ENCODE measurements at places on chromosomes 5 and 9.

GRCh38 chr5:172574871-172575223, 66.2 kb upstream of the NEURL1B start:
- DNase-seq = no peak

- DNase-seq = no peak
Measured at GRCh38 chr9:33927694-33928093, 110.7 kb downstream of the UBE2R2 start.

DNA sequence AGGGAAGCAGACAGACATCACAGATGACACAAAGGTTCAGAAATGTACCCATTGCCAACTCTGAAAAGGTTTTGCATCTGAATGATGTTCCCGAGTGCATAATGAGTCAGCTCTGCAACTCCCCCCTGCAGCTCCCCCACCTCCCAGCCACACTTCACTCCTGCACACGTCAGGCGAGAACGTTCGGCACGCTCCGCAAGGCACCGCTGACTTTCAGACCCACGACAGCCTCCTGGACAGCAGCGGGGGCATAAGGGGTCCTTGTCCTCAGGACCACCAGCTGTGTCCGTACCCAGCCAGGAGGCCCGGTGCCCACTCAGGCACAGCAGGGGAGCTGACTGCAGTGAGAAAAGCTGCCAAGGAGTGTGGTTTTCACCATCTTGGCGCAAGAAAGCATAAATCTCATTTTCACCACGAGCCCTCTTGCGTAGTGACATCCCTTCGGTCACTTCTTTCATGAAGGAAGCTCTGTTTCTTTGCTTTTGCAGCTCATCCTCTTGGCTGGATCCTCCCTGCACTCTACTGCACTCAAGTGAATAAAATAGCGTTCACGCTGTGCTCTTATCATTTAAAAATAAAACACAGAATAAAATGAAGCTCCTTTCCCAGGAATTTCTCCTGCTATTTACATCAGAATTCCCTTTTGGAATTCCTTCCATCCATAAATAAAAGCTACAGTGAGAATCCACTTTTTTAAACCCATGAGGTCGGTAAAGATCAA, 9.9 kb downstream of the GFPT2 start:
- no peak for DNase-seq

DNA sequence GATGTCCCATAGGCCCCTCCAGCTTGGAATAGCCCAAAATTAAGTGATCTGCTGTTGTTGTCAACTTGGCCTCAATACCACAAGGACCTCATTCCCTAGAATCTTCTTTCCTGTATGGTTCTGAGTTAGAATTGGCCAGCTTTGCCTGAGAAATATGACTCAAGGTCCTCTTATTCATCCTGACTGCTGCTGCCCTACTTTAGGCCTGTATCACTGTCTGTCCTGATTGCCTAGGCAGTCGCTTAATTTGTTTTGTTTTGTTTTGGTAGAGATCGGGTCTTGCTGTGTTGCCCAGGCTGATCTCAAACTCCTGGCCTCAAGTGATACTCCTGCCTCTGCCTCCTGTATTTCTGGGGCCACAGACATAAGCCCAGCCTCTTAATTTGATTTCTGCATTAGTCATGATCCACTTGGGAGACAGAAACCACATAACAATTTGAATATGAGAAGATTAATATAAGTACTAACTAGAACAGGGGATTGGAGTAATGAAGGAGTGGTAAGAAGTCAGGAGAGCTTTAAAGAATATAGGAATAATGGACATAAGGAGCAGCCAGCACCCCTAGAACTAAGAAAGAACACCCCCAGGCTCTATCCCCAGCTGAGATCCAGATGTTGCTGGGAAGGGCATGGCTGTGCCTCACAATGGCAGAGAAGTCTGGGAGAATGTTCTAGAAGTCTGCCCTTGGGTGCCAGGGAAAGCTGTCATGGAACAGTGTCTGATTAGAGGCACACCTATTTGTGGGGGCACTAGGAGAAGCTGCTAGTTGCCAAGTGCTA, 4.6 kb downstream of the TEX53 start:
- DNase-seq = no peak

DNA sequence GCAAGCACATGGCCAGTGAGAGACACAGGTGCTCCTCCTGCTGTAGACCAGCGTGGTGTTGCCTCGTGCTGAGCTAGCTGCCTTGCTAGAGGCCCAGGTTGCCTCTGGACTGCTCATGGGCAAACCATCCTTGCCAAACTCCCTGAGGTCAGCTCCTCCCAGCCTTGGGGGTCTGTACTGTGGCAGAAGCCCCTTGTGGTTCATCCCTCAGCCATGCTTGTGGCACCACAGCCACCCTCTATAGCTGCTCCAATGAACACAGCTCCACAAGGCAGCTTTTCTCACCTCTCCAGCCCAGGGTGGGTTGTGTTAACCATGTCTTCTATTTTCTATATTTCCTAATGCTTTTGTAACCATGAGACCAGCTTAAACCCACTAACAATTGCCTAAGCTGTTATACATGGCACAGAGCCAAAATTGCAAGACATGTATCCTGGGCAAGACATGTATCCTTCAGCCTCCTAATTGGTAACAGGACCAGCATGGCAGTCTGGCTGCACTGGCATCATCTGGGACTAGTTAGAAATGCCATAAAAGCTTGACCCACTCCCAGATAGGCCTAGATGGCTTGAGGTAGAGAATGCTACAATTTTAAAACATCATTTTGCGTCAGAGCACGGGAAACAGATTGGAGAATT, 183.1 kb upstream of the S1PR3 start:
- DNase-seq = no peak

- DNase-seq = no peak
Measured at GRCh38 chr5:137320056-137321045, 178.8 kb downstream of the SPOCK1 start.

- no peak for DNase-seq
Measured at GRCh38 chr5:117207088-117207668, 632.6 kb upstream of the SEMA6A start.
